Tibial artery (tissue), 4 donors: ENCODE measurements at places on chromosomes 2 and 18.

DNA sequence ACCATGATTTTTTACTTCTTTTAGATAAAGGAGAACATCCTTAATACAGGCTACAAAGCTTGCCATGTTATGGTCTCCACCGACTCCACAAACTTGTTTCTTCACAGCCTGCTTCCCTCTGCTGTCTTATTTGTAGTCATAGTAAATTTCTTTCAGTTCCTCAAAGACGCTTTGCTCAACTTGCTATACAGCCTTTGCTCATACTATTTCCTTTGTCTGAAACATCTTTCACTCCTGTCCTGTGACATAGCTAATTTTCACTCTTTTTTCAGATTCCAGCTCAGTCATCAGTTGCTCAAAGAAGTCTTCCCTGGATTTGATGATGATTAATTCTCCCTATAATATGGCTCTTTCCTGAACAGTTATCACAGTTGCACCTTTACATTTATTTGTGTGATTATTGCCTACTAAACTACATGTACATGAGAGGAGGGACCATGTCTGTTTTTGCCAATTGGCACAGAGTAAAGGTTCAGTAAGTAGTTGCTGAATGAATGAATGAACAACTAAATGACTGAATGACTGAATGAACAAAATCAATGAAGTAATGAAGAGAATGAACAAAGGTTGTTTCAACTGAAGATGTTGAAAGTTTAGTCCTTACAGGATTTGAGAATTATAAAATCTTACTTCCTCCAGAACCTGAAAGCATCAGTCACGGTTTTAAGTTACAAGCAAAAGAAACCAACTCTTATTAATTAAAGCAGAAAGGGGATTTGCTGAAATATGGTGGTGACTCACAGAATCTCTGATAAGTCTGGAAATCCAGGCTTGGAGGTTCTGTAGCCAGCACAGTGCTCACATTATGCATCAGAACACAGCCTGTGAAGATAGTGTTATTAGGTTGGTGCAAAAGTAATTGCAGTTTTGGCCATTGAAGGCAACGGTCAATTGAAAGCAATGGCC, 186.4 kb upstream of the FAM98A start:
- no peak for DNase-seq

DNA sequence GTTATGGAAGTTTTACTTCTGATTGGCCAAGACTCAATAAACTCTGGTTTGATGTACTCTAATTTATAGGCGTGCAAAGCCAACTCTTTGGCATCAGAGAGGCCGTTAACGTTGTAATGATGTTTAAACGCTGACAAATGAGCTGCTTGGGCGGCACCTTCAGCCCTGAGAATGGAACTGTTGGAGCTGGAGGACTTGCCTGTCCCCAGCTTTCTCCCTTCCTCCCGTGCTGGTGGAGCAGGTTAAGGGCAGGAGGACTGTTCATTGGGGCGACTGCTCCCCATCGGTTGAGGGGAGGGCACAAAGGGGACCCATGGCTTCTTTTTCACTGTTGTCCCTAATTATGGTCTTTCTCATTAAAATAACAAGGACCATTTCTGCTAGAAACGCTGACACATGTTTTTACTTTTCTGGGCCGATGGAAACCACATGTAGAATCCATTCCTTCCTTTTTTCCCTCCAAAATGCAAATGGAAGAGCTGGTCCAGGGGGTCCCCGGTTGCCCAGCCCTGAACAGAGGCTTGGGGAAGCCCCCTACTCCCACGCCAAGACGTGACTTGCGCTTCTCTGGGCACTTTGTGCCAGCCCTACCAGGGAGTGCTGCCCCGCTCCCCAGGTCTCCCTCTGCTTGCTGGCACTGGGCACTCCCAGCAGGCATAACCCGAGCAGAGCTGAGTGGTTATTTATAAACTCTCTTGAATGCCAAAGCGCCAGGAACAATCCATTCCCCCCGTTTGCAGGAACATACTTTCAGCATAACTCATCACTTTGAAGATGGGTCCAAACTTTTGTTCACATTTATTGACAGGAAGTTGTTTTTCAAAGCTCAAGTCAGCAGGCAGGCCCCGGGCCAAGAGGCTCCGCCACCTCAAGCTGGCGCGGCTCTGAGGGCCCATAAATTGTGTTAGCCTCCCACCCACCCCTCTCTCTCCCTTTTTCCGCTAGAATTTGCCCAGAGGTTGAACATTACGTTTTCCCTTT, 170.1 kb downstream of the ASB1 start:
- DNase-seq = peak; percentile 66

DNA sequence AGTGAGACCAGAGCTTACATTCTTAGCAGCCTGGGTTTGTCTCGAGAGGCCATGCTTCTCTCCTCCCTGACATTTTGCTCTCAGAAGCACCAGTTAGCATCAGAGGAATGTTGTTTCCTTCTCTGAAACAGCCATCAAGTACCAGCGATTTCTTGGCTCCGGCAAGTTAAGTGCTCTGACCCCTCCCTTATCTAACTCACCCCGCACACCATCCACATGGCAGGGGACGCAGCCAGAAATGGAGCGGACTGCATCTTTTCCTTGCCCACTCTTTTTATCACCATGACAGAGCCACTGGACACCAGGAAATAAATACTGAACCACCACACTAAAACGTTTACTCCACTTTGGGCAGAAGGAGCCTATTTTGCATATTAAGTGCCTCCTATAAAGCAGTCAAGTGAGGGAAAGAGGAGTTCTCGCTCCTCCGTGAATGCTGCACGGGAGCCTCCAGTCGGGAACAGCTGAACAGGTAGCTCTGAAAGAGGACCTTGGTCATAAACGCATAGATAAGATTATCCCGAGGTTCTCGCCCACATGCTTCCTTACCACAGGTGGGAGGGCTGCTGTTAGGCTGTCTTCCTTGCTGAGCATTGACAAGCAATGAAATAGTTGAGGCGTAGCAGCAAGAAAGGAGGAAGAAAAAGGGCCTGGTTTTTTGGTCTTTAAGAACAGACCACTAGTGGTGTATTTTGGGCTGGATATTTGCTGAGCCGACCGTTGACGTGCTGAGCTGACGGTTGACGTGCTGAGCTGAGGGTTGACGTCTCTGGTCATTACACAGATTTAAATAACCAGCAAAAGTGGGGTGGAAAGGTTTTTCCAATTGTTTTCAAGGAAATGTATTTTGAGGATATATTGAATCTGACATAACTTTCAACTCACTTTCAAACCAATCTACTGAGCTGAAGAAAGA, 71.4 kb upstream of the ITGB6 start:
- DNase-seq = no peak

DNA sequence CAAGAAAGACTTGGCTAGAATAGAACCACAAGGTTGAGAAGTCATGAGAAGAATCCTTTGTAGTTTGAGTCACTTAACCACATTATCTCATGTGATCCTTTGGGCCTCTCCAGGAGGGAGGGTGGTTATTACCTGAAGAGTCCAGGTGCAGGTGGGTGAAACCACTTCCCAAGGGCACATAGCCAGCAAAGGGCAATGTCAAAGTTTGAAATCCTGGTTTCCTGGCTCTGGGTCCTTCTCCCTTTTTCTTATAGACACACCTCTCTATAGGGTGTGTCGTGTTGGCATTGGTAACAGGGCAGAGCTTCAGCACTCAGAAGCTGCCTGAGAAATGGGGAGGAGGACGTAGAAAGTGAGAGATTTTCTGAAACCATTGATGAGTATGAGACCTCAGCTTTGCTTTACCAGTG, 137.9 kb downstream of the MGAT5 start:
- no peak for DNase-seq

GRCh38 chr2:42105330-42106256, 57.8 kb downstream of the PKDCC start:
- no peak for DNase-seq

DNA sequence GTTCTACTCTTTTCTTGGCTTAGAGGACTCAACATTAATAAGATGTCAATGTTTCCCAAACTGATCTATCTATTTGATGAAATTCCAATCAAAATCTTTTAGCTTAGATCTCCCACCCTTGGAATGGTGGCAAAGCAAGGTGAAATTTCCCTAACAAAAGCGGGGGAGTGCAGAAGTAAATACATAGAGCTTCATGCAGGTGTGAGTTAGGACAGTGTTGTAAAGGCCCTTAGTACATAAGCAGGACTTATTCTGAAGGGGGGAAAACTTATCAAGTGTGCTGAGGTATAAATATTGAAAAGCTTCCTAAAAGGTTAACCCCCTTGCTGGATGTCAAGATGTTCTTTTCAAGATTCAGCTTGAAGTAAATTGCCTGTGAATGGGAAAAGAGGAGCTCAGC, 608.6 kb upstream of the CELF4 start:
- no peak for DNase-seq

DNA sequence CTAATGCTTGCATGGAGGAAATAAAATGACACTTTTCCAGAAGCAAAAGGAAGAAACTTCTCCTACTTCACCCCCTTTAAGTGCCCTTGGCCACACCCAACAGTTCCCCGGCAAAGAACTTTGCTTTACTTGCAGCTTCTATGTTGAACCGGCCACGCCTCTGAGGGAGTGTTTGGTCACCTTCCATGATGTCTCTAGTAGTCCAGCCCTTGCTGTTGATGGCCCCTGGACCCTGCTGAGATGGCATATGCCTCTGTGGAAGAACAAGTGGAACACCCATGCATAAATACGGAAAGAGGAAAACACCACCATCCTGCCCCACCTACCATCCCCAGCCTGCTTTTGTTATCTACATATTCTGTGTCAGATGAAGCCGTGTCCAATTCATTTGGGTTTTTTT, 218.3 kb upstream of the POU3F3 start:
- no peak for DNase-seq

- DNase-seq = no peak
Observed at GRCh38 chr18:24841536-24841935, 381.1 kb downstream of the HRH4 start.

- DNase-seq = no peak
Observed at GRCh38 chr2:5353565-5353964, 338.6 kb upstream of the SOX11 start.

DNA sequence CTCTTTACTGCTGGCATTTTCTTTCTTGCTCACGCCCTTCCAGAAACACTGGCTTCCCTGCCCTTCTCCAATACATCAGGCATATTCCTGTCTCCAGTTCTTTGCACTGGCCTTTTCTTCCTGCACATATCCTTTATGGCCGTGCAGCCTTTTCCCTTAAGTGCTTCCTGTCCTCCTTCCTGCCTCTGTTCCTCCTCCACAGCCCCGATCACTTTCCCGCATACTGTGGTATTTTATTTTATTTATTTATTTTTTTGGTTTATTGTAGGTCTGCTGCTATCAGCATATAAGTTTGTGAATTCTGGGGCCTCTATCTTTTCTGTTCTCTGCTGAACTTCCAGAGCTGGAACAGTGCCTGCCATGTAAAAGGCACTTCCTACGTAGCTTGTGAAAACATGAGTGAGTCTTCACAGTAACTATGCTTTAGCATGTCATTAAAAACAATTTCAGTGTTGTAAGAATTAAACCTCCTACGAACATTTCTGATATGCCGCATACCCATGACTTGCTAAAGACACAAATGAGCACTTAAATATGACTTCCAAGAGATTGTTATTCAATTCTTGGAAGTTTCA, 289.1 kb downstream of the TRIB2 start:
- no peak for DNase-seq

GRCh38 chr2:30362468-30363081, 84.5 kb upstream of the LCLAT1 start:
- no peak for DNase-seq

DNA sequence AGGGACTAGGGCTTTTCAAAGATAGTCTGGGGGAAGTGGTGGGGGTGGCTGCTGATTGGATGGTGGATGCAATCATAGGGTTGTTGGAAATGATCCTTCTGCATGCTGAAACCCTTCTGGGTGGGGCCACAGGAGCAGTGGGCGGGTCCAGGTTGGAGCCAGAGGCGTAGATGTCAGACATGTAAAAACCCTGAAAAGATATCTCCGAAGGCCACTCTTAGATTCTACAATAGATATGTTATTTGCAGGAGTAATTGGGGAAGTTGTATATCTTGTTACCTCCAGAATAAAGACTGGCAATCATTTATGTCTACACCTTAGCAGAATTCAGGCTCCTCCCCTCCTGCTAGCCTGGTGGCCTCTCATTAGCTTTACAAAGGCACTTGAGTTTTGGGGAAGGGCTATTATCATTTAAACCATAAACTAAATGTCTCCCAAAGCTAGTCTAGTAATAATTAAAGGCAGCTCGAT, 8.2 kb upstream of the FAM98A start:
- DNase-seq = no peak

- DNase-seq = no peak
Observed at GRCh38 chr2:173555833-173556232, 201.2 kb downstream of the CDCA7 start.

DNA sequence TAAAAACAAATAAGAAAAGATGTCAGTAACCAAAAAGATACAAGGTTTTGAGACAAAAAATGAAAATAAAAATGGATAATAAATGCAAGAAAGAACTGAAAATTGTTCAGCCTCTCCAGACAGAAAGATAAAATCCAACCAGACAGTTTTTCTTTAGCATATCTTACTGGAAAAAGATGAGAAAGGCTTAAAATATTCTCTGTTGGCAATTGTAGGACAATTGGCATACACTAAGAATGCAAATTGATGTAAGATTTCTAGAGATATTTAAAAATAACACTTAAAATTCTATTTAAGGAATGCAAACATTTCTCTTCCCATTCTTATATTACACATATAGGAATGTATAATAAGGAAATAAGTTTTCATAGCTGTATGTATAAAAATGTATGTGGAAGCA, 590.6 kb downstream of the DSC3 start:
- no peak for DNase-seq

GRCh38 chr2:232018181-232018580, 56.7 kb downstream of the DIS3L2 start:
- no peak for DNase-seq

DNA sequence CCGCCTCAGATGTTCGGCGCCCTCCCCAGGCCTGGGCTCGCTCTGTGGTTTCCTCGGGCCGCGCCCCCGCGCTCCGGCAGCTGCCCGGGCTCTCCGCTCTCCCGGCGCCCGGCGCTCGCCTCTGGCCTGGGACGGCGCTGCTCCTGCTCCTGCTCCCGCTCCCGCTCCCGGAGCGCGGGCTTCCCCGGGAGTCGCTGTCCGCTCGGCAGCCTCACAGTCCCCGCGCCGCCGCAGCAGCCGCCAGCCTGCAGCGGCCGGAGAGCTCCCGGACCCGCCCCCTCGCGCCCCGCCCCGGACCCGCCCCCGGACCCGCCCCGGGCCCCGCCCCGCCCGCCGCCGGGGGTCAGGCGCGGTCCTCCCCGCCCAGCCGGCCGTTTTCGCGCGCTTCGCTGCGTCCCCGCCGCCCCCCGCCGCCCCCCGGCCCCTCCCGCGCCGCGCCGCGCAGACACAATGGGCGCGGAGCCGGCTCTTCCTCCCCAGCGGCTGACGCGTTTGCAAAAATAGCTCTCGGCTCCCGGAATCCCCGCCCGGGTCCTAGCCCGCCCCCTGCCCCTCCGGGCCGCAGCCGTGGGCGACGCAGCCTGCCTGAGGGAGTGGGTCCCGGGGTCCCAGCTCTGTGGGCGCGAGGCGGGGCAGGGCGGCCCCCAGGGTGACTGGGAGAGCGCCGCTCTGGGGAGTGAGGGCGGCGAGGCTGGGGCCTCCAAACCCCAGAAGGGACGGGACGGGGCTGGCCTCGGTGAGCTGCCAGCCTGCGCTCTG, at the start of gene ARL4C:
TSS of gene ARL4C (minus strand) at position 247 of the 759 bp plus-strand sequence. CDS start 495 bp downstream, outside the sequence.
- DNase-seq = peak; percentile 78
